ENCODE measurements at places on chromosomes 16 and 17.

DNA sequence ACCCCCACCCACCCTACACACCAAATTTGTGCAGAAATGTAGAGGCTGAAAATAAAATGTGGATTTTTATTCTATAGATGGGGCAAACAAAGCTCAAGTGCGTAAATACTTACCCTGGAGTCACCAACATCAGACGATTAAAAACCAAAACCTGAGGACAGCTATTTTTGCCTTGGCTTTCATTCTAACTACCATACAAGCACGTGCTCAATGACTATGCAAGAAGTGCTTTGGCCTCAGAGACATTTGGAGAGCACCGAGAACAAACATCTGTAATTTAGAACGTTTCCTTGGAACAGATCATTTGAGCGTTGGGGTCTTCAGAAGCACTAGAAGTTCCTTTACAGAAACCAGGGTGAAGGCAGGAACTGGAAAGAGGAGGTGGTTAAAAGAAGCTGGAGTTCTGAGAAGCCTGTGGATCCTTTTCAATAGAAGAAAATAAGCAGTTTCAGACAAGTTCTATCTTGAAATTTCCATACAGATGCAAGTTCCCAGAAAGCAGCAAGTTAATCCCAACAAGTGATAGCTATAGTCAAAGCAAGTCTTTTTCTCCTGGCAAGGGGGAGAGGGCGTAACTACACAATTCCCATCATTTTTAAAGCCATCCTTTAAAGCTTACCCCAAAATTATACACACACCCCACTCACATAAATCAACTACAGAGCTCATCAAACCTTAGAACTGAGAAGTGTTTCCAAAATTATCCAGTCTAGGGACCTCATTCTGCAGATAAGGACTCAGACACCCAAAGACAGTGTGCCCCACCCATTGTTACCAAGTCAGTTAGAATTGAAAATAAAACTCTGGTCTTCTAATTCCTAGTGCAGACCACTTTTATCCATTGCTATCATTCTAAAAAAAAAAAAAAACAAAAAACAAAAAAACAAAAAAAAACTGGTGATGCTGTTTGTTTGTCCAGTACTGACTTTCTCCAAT lies 29.6 kb upstream of the CDRT4 start:
- DNase-seq, result no peak

GRCh38 chr17:17051380-17051779 lies 9.1 kb downstream of the MPRIP start:
- DNase-seq, result no peak

GRCh38 chr16:2385190-2385836 lies 43.9 kb upstream of the CCNF start:
- no peak for DNase-seq

- peak; percentile 60 for DNase-seq
Measured at GRCh38 chr17:17201907-17202306, 4.2 kb downstream of the PLD6 start.

GRCh38 chr16:397135-397661 lies at the start of gene NME4:
TSS of gene NME4 (plus strand) at chr16:397199. CDS start at chr16:397223, 24 bp downstream.
- peak; percentile 59 for DNase-seq

DNA sequence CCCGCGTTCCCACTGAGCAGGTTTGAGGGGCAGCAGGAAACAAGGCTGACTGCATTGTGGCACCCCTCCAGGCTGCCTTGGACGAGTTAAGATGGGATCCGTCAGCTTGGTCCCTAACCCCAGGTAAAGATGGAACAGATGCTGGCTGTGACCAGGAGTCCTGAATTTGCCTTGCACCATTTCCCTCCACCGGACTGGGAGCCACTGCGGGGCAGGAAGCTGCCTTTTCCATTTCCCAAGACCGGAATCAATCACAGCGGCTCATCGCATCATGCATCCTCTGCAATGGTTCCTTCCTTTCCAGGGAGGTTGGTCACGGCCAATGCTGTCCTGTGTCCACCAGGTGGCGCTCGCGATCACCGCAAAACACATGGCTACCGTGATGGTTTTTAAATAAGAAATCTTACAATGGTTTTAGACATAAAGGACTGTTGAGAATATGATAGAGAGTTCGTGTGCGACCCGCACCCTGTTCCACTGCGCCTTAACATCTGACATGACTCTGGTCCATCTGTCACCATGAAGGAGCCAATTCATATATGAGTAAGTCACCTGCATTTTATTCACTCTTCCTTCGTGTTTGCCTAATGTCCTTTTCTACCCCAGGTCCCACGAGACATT lies 6.8 kb upstream of the MEAK7 start:
- DNase-seq, result peak; percentile 81

DNA sequence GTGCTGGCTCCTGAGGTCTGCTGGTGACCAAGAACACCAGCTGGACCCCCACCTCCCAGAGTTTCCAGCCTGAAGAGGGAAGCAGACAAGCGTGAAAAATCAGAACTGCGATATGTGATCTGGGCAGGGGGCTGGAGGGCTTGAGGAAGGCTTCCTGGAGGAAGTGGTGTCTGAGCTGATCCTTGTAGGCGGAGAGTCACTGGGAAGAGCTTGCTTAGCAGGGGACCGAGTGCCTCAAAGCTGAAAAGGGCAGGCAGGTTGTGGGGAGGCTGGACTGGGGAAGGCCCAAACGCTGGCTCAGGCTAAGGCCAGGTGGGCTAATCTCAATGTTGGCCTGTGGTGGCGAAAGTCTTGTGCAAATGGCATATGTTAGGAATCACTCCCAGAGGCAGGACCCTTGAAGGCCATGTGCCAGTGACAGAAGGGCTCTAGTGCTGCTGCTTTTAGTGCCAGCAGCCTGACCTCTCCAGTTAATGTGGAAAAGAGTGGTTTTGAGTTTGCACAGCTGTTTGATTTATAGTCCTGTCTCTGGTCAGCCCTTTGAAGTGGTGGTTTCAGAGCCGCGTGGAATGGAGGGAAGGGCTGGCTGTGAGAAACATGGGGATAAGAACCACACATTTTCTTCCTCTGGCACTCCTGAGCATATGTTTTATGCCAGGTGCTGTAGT lies 85.3 kb upstream of the LGALS9 start:
- no peak for DNase-seq

GRCh38 chr16:21158208-21159110 lies at the start of gene LDAF1:
TSS of gene LDAF1 (plus strand) at chr16:21158674. CDS start at chr16:21161183, 2,509 bp downstream.
- peak; percentile 86 for DNase-seq

DNA sequence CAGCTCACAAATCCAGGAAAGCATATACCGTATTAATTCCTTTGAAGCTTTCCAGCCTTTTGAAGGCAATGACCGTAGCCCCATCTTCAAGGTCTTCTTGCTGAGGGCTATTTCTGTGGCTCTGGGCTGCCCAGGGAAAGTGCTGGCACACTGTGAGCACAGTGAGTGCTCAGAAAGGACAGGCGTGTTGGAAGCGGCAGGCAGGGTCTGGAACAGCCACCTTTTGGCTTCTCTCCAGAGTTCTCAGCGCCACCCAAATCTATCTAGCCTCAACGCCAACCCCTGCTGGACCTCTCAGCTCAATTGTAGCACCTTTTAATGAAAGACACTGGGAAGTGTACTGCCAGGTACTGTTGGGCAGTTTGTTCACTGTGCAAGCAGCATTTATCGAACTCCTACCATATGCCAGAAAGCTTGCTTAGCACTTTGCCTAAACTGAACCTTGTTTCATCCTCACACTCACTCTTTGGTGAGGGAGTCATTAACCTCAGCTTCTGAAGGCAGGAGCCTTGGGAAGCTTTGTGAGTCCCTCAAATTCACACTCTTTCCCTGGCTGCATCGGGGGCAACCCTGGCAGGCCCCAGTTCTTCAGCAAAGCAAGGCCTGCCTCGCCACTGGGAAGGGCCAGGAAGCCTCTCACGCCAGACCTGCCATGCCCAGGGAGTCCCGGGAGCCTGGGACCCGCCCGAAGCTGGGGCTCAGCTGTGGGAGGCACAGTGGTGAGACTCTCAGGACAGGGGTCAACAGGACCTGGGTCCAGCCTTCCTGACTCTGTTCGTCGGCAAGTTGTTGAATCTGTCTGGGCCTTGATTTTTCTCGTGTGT lies 13.5 kb upstream of the CIBAR2 start:
- DNase-seq, result no peak

- DNase-seq, result no peak
Measured at GRCh38 chr17:30297715-30298114, 6.0 kb upstream of the BLMH start.

DNA sequence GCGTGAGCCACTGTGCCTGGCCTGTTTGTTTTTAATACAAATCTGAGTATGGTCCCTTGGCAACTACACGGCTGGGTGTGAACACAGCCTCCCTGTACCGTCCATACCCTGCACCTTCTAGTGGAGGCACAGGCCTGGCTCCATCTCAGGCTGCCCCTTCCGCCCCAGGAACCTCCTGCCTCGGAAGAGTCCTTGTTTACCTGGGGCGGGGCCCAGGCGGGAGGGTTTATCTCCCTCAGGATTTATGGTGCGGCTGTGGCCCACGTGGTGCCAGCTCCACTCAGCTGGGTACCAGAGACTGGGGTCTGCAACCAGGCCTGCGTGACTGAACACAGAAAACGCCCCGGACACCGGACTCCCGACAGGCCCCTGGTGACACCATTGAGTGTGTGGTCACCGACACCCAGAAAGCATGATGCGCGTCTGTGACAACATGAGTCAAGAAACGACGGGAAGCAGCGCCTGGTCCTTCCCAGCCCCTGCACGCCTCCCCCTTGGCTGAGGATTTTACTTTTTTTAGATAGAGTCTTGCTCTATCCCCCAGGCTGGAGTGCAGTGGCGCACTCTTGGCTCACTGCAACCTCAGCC lies 19.0 kb downstream of the UNKL start:
- no peak for DNase-seq

DNA sequence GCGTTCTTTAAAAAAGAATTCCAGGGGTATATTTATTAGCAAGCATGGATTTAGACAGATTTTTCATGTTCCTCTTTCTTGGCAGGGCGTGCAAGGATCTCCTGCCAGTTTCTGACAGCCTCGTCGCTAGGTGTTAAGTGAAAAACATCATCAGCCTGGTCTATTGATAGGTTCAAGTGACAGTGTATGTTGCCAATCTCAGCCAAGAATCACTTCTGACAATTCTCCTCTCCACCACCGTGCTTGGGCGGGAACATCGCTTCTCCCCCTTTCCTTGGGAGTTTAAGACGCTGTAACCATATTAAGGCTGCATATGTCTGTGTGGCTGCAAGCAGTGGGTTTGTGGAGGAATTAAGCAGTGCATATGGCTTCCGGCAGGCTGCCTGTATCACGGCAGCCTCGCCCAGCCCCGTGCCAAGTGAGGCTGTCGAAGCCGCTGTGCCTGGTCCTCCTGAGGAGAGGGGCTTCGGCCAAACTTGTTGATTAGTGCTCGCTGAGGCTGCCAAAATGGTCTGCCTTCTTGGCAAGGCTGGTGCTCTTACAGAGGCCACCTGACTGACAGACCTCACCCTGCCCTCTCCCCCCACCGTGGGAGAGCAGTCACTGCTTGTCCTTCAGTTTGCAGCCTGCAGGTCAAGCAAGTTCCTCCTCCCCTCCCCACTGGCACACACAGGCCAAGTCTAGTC lies 132.2 kb upstream of the MPHOSPH6 start:
- DNase-seq, result no peak

- peak; percentile 89 for DNase-seq
Measured at GRCh38 chr16:29806099-29806579, at the start of gene MAZ. TSS of gene MAZ (plus strand) at chr16:29806529. CDS start at chr16:29806702, 173 bp downstream.

GRCh38 chr17:17243163-17243562 lies 6.2 kb upstream of the FLCN start:
- no peak for DNase-seq

DNA sequence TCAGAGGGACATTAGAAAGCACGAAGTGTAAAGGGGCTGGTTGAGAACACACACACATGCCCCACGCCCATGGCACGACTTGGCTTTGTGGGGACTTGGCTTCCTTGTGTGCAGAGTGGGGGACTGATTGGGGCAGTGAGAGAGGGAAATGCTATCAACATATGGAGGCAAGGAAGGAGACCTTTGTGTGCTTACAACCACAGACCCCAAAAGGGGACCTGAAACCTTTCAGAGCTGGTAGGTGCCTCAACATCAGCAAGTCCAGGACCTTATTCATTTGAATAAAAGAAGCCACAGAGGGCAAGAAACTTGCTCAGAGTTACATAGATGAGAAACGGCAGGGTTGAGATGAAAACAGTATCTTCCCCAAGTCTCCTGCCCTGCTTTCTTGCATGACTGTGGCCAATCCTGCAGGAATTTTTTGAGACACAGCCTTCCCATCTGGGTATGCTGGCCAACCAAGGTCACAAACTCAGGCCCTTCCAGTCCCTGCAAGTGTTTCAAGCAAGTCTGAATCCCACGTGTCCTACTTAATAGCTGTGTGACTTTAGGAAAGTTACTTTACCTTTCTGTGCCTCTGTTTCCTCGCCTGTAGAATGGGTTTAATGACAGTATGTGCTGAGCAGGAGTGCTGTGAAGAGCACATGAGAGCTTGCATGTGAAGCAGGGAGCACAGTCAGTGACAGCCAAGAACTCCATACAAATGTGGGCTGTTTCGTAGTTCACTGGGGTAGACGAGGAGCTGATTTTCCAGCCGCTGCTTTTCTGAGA lies 26.2 kb downstream of the C16orf78 start:
- no peak for DNase-seq

GRCh38 chr17:81194941-81195901 lies 27.5 kb downstream of the CEP131 start:
- DNase-seq, result no peak

GRCh38 chr16:67720236-67720635 lies 1.1 kb upstream of the GFOD2 start:
- no peak for DNase-seq

GRCh38 chr16:8795091-8795490 lies 2.3 kb downstream of the TMEM186 start:
- peak; percentile 23 for DNase-seq

GRCh38 chr17:82750241-82750908 lies 1.5 kb upstream of the TBCD start:
- no peak for DNase-seq

DNA sequence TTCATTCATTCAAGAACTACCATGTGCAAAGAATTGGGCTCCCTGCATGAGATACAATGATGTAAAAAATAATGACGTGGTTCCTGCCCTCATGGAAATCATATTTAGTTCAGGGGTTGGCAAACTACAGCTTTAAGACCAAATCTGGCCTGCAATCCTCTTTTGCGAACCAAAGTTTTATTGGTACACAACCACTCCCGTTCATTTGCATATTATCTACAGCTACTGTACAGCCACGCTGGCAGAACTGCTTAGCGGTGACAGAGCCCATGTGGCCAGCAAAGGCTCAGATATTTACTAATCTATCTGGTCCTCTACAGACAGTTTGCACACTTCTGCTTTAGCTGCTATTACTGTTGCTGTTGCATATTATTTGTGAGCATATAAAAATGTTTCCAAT lies 167.7 kb downstream of the XYLT1 start:
- DNase-seq, result no peak

GRCh38 chr17:46818929-46819859 lies 702 bp upstream of the WNT3 start:
- peak; percentile 42 for DNase-seq

GRCh38 chr17:72571813-72572396 lies 451.1 kb downstream of the SOX9 start:
- DNase-seq, result no peak

GRCh38 chr16:88288303-88288702 lies 94.5 kb upstream of the ZNF469 start:
- DNase-seq, result no peak

- DNase-seq, result no peak
Measured at GRCh38 chr17:74573169-74573568, 5.9 kb upstream of the CD300H start.

Data from hepatic stellate cell (primary cell).